ENCODE measurements at places on chromosomes 12 and 14. TPM values are rescaled to one million over a fixed set of nuclear protein-coding genes. Genes with fewer than 3 reads are reported as not detected.

Gene HOXC9
- total RNA-seq = not detected

Gene ACOT6
- total RNA-seq = not detected

Gene TPPP2
- total RNA-seq = not detected

DNA sequence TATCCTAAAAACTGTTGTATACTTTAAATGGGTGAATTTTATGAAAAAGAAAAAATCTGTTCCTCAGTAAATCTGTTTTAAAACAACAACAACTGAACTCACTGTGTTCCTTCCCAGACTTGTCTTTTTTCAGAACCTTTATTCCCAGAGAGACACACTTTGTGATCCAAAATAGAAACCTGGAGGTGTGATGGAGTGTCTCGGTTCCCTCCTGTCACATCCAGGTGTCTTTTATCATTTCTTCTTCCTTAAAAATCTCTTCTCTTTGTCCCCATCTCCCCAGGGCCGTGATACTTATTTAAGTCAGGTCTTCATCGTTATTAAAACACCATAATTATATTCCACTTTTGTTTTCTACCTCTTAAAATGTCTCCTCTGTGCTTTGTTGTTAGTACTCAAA is 76.2 kb upstream of the EVL start:
- H3K4me3 ChIP-seq = no peak overlapping the region
- no peaks in the 10 kb centered on the region for H3K4me1 ChIP-seq
- no peak overlapping the region for H3K27ac ChIP-seq
- no peaks in the 10 kb centered on the region for H3K27me3 ChIP-seq

DNA sequence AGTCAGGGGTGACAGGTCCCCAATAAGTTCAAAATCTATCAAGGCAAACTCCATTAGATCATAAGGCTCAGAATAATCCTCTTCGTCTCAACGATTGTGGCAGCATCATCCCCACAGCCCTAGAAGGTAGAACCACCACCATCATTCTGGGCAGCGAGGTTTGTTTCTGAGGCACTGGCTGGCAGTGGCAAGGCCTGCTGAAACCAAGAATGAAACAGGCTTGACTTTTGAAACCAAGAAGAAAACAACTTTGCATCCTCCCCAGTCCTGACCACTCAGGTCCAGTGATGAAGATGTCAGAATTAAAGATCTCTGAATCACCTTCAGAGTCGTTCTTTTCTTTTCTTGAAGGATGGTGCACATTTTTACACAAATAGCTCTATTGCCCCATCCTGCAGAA is 152.6 kb upstream of the SYT1 start:
- H3K27me3 ChIP-seq = no peaks in the 10 kb centered on the region
- no peak overlapping the region for H3K27ac ChIP-seq
- H3K4me3 ChIP-seq = no peak overlapping the region

GRCh38 chr14:56585461-56586084 is 6.0 kb downstream of the TMEM260 start:
- peaks cover 5% of the 10 kb centered on the region for H3K36me3 ChIP-seq
- no peak overlapping the region for H3K4me3 ChIP-seq
- H3K4me1 ChIP-seq = peaks cover 30% of the 10 kb centered on the region
- DNase-seq = no peak
- H3K27me3 ChIP-seq = no peaks in the 10 kb centered on the region
- no peak overlapping the region for H3K27ac ChIP-seq

GRCh38 chr12:57993030-57993429 is 51.7 kb downstream of the ATP23 start:
- no peaks in the 10 kb centered on the region for H3K4me1 ChIP-seq
- no peak overlapping the region for H3K27ac ChIP-seq
- DNase-seq = no peak

DNA sequence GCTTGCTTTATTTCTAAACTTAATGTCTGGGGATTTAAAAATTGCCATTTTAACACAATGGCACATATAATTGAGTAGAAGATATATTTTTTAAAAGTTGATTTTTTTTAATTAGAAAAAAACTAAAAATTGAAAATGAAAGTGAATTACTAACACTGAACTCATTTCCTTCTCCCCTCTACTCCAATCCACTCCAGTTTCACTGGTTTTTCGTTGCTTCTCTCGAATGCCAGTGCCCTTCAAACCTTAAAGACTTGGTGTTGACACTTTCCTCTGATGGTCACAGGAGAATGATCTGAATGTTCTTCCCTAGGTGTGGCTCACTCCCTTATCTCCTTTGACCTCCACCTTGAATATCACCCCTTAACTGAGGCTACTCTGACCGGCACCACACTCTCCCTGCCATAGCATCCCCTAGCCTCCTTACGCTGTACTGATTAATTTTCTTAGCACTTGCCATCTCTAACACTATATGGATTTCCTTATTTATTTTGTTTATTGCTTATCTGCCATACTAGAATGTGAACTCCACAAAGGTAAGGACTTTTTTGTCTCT is 107.1 kb downstream of the LIN7A start:
- no peak overlapping the region for H3K27ac ChIP-seq
- no peaks in the 10 kb centered on the region for H3K27me3 ChIP-seq
- H3K4me1 ChIP-seq = peaks cover 5% of the 10 kb centered on the region
- no peak for DNase-seq
- no peak overlapping the region for H3K4me3 ChIP-seq

DNA sequence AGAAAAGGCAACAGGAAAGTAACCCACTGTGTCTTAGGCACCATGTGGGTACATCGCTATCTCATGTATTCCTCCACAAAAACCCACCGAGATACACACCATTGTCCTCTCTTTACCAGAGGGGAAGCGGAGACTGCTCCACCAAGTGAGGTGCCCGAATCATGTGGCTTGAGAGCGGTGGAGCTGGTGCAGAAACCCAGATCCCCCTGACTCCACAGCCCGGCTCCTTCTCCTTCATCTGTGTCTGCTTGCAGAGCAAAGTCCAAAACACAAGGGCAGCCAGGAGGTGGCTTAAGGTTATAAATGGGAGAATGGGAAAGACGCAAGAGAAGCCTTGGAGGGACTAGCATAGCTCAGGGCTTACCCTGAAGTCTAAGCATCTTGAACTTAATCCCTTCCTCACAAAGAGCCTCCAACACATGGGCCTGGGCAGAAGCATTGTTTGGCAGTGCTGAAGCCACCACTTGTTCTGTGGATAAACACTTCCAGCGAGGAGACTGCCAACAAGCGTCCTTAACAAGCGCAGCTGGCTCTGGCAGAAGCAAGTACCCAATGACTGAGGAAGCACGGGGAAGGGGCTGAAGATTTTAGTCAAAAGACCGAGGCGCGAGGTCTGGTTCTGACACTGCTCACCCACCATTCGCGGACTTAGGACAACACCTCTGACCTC is 83.0 kb downstream of the TTC7B start:
- H3K27ac ChIP-seq = no peak overlapping the region
- no peaks in the 10 kb centered on the region for H3K4me1 ChIP-seq
- DNase-seq = no peak
- no peak overlapping the region for H3K4me3 ChIP-seq

DNA sequence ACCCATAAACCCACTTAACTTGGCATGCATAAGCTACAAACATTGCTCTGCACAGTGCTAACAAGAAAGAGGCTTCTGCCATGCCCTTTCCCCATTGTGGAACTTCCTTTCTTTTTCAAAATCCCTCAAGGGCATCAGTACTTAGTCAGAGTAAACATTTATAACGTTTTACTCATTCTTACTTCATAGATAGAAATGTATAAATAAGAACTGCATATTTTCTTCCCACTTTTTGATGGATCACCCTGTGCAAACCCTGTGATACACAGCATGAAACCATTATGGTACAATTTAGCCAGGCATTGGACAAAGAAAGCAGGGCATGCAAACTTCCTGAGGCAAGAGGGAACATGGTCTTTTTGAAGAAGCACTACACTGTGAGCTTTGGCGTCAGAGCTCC is 113.8 kb upstream of the FOXG1 start:
- H3K4me3 ChIP-seq = no peak overlapping the region
- DNase-seq = no peak
- H3K4me1 ChIP-seq = peaks cover 7% of the 10 kb centered on the region
- no peak overlapping the region for H3K27ac ChIP-seq

- peak overlapping the region; percentile 20 for H3K27ac ChIP-seq
- H3K36me3 ChIP-seq = peaks cover 9% of the 10 kb centered on the region
- no peak for DNase-seq
- H3K4me1 ChIP-seq = peaks cover 10% of the 10 kb centered on the region
Measured at GRCh38 chr12:120110550-120111501, 5.7 kb downstream of the RAB35 start.

GRCh38 chr12:116483959-116484750 is 75.0 kb upstream of the MAP1LC3B2 start:
- H3K27me3 ChIP-seq = peaks cover 10% of the 10 kb centered on the region
- H3K4me3 ChIP-seq = no peak overlapping the region
- no peak for DNase-seq
- no peaks in the 10 kb centered on the region for H3K36me3 ChIP-seq
- no peak overlapping the region for H3K27ac ChIP-seq
- H3K4me1 ChIP-seq = no peaks in the 10 kb centered on the region

GRCh38 chr12:124396544-124397398 is 101.9 kb downstream of the RFLNA start:
- no peak overlapping the region for H3K4me3 ChIP-seq
- DNase-seq = no peak
- H3K27ac ChIP-seq = no peak overlapping the region
- H3K4me1 ChIP-seq = peaks cover 3% of the 10 kb centered on the region
- peaks cover 15% of the 10 kb centered on the region for H3K36me3 ChIP-seq
- H3K27me3 ChIP-seq = no peaks in the 10 kb centered on the region

GRCh38 chr12:69108037-69108436 is 131.3 kb upstream of the CPSF6 start:
- no peak overlapping the region for H3K27ac ChIP-seq
- DNase-seq = no peak
- H3K27me3 ChIP-seq = no peaks in the 10 kb centered on the region
- no peak overlapping the region for H3K4me3 ChIP-seq
- no peaks in the 10 kb centered on the region for H3K36me3 ChIP-seq
- H3K4me1 ChIP-seq = peaks cover 14% of the 10 kb centered on the region

DNA sequence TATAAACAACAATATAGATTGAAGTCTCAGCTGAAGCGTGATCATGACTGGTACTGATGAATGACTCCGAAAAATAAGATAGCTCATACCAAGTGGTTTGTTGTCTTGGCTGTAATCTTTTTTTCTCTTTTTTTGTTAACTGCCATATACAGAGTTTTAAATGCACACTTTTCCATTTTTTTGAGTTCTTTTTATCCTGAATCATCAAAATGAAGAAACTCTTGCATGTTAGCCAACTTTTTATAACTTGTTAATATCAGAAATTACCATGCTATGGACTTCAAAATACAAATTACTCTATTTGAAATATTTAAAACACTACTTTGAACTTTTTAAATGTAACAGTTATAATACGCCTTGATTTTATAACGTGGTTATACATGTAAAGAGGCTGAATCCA is 10.1 kb upstream of the KCNMB4 start:
- H3K27me3 ChIP-seq = no peaks in the 10 kb centered on the region
- H3K4me3 ChIP-seq = no peak overlapping the region
- H3K27ac ChIP-seq = no peak overlapping the region
- peaks cover 2% of the 10 kb centered on the region for H3K4me1 ChIP-seq
- DNase-seq = no peak
- H3K36me3 ChIP-seq = peaks cover 10% of the 10 kb centered on the region

- H3K27ac ChIP-seq = no peak overlapping the region
- no peaks in the 10 kb centered on the region for H3K27me3 ChIP-seq
- peaks cover 2% of the 10 kb centered on the region for H3K4me1 ChIP-seq
- no peak overlapping the region for H3K4me3 ChIP-seq
Measured at GRCh38 chr14:55568618-55569017, 11.4 kb upstream of the KTN1 start.

DNA sequence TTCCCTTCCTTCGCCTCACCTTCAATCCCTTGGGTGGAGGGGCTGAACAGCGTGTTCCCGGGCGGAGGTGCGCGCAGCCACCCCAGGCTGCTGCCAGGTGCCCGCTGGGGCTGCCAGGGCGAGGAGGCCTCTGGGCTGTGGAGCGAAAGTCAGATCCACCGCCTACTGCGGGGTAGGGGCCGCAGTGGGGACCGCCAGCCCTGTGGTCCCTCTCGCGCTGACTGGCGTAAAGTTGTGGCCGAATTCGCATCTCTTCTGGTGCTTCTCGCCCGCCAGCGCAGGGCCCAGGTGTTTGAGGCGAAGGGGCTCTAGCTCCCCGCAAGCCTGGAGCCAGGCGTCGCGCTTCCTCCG is 6.9 kb upstream of the HOXC4 start:
- H3K36me3 ChIP-seq = no peaks in the 10 kb centered on the region
- H3K27me3 ChIP-seq = peaks cover 93% of the 10 kb centered on the region
- peaks cover 49% of the 10 kb centered on the region for H3K4me1 ChIP-seq
- DNase-seq = no peak

DNA sequence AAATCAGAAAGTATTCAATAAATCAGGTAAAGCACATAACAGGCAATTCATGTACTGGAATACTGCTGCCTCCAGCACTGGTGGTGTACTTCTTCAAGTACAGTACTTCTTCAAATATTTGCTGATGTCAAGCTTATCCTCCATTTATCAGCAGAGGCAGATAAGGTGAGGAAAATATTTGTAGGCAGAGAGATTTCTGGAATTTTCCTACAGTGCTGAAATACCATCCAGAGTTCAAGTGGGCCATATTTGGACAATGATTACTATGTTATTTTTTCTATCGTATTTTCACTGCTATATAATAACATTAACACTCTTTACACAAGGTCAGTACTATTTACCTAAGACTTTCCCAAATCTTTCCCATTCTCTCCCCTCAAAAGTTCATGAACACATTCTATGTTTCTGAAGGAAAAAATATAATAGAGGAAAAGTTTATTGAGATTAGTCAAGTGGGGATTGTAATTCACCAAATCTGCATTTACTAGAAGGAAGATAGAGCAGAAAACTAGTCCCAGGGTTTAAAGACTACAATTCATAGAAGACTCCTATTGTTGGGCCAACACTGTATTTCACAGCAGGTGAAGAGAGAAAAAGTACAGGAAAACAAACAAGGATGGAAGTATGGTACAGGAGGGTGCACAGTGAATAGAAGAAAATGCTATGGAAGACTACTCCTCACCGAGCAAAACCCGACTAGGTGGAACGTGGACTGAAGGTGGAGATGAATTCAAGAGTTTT is 141.1 kb downstream of the PAWR start:
- no peaks in the 10 kb centered on the region for H3K27me3 ChIP-seq
- H3K27ac ChIP-seq = peak overlapping the region; percentile 75
- DNase-seq = no peak
- H3K4me3 ChIP-seq = no peak overlapping the region
- H3K36me3 ChIP-seq = peaks cover 18% of the 10 kb centered on the region

DNA sequence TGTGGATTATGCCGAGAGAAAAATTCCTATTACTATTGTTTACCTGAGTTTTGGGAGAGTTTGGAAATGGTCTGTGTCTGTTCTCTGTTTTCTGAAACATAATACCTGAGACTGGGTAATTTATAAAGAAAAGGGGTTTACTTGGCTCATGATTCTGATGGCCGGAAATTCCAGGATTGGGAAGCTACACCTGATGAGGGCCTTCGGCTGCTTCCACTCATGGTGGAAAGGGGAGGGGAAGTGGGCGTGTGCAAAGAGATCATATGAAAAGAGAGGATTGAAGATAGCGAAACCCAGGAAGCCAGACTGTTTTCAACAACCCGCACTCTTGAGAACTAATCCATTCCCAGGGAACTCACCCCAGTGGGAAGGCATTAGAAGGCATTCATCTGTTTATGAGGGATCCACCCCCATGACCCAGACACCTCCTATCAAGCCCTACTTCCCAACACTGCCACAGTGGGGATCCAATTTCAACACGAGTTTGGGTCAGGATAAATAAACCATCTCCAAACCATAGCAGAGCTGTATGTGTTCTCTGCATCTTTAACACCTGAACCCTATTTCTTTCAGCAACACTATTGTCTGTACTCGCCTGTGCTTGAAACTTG is 51.1 kb downstream of the APAF1 start:
- no peaks in the 10 kb centered on the region for H3K4me1 ChIP-seq
- H3K36me3 ChIP-seq = peaks cover 24% of the 10 kb centered on the region
- H3K27ac ChIP-seq = no peak overlapping the region
- H3K4me3 ChIP-seq = no peak overlapping the region
- DNase-seq = no peak

GRCh38 chr12:118035190-118036041 is 18.9 kb downstream of the RFC5 start:
- H3K27ac ChIP-seq = no peak overlapping the region
- H3K4me3 ChIP-seq = no peak overlapping the region
- peaks cover 32% of the 10 kb centered on the region for H3K36me3 ChIP-seq
- H3K27me3 ChIP-seq = no peaks in the 10 kb centered on the region
